ENCODE measurements at places on chromosomes 5 and 9. TPM values are rescaled to one million over a fixed set of nuclear protein-coding genes. Genes with fewer than 3 reads are reported as not detected.

The FAM151B gene
- 3.3 TPM for polyA plus RNA-seq

The IFNB1 gene
- not detected for polyA plus RNA-seq

The PCDHGB4 gene
- 5.6 TPM for polyA plus RNA-seq

The CLIC3 gene
- 1.2 TPM for polyA plus RNA-seq

The UAP1L1 gene
- polyA plus RNA-seq: 4.8 TPM

The CTNND2 gene
- polyA plus RNA-seq: 2.7 TPM

The CDH9 gene
- polyA plus RNA-seq: 14.8 TPM

The AHRR gene
- 2.9 TPM for polyA plus RNA-seq

The PCDHA5 gene
- polyA plus RNA-seq: 0.24 TPM

The SPATA31A7 gene
- polyA plus RNA-seq: not detected
